ENCODE measurements at places on chromosomes 1 and 21. TPM values are rescaled to one million over a fixed set of nuclear protein-coding genes. Genes with fewer than 3 reads are reported as not detected.

DNA sequence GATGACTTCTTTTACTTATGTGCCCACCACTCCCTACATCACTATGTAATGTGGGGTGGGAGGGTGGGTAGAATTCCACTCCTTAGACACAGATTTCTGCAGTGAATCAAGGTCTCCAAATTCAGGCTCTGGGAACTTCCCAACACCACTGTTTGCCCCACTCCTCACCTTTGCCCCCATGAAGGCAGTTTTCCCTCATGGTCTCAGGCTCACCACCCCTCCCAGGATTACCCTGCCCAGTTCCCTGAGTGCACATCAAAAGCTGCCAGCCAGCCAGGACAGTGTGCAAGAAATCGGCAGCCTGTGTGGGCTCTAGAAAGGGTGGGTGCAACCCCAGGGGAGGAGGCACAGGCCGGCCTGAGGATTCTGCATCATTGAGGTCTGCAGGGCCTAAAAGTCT is 14.8 kb downstream of the NENF start:
- no peak for DNase-seq

The NIBAN1 gene
- total RNA-seq, result 121 TPM

DNA sequence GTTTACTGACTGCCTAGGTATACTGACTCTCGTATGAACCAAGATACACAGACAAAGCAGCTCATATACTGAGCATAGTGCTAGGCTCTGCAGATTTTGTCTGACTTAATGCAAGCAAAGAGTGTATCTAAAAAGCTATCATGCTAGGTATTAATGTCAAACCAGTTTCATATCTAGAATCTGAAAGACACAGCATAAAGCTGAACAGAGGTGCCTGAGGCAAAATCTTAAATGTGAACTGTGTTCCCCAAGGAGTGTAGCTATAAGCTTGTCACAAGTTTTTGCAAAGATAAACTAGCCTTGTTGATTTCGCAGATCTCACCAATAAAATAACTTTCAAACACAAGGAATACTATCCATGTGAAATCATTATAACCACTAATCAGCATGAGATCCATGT is 18.1 kb downstream of the JAK1 start:
- no peak for DNase-seq

DNA sequence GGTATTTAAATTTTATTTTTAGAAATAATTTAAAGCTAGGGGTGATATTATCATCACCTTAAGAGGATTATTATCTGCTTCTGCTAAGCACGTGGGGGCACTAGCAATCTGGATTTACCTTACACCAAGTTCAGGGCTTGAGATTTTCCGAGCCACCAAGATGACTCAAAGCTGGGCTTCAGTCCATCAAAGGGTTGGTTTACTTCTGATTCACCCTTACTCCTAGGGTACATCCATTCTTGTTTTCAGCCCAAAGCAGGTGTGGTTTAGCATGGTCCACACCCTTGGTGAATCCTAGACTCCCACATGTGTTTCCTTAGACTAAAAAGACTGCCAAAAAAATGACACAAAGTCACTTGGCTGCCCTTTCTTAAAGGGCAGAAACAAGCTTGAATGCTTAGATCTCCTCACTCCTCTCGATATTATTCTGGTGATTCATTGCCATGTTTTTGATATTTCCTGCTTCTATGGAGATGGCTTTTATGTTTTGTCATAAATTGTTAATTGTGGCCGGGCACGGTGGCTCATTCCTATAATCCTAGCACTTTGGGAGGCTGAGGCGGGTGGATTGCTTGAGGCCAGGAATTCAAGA is 9.8 kb upstream of the PRSS38 start:
- peak; percentile 96 for DNase-seq

GRCh38 chr1:47709019-47709871 is 271.4 kb downstream of the FOXD2 start:
- no peak for DNase-seq

- DNase-seq, result peak; percentile 47
These were observed 214.2 kb downstream of the RERE start for GRCh38 chr1:8603220-8603616.

DNA sequence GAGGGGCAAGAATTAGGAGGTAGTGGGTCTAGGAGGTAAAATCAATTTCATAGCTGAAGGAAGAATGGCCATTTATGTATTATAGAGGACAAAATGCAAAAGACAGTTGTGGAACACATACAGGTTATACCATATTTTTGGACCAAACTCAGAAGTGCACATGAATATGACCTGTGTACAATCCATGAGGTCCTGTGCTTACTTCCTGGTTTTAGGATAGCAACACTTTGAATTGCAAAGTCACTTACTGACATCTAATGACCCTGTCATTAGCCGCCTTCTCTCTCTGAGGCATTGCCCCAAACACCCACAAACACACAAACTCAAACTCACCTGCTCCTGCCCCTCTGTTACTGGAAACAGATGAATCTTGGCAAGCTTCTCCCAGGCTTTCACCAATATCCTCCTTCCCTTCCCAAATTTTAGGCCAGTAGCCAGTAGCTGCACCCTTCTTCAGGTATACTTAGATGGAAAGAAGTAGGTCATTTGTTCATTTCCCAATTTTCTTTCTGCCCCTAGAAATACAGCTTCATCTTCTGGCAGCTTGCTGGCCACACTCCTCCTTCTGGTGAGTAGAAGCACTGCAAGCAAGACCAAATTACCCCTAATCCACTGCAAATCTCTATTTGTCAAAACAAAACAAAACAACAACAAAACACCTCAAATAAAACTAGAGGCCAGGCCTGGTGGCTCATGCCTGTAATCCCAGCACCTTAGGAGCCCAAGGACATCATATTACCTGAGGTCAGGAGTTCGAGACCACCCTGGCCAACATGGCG is 13.7 kb upstream of the RPL5 start:
- peak; percentile 57 for DNase-seq

DNA sequence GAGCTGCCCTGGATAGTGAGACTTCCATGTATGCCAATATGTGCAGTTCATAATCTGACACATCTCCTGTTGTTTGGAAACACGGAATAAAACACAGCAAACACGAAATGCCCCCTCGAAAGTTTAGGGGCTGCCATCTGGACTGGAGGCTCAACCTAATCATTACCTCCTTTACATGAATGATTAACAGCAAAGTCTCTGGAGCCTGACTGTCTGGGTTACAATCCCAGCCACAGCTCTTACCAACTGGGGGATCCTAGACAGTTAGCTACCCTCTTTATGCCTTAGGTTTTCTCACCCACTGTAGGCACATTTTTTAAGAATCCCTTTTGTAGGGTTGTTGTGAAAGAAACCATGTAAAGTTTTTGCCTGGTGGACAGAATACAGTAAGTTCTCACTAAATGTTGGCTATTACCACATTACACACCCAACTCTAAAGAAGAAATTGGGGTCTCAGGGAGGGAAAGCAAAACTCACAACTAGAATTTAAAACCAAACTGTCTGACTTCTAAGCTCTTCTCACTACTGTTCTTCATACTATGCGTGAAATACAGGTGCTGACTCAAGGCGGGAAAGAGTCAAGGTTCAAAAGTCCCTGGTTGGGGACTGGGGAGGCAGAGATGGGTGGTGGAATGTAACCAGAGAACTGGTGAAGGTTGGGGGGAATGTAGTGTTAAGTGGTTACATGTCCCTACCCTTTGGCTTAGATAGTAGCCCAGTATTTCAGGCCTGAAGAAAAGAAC is 24.2 kb downstream of the CYP4A22 start:
- DNase-seq, result no peak

DNA sequence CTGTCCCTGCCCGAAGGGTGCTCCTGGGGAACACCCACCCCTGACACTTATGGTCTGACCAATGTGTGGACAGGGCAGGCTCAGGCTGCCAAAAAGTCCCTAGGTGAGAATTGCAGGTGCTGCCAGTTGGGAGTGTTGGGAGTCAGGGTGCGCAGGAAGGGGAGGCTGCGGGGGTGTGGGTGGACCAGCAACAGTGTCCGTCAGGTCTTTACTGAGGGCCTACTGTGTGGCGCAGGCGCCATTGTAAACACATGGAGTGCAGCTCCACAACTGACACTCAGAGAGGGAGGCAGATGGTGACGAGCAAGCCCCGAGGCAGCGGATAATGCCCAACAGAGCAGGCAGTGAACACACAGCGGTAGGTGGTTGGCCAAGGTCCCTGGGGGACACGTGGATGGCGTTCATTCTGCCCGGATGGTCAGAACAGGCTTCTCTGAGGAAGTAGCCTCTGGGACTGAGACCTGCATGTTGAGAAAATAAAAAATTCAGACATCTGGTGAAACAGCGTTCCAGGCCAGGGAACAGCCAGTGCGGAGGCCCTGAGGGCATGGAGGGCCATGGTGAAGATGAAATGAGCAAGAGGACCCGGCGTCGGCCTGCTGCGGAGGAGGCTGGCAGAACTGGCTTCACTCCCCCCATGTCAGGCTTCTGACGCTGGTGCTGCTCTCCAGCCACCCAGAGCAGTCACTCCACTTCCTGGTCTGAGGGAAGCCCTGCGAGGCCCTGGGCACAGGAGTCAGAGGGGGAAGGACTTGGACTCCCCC is 136.2 kb upstream of the ZBTB40 start:
- no peak for DNase-seq

The RGS13 gene
- not detected for total RNA-seq

- DNase-seq, result no peak
These were observed 41.9 kb downstream of the MAB21L3 start for GRCh38 chr1:116152950-116153691.

The CAMSAP2 gene
- 57.5 TPM for total RNA-seq

DNA sequence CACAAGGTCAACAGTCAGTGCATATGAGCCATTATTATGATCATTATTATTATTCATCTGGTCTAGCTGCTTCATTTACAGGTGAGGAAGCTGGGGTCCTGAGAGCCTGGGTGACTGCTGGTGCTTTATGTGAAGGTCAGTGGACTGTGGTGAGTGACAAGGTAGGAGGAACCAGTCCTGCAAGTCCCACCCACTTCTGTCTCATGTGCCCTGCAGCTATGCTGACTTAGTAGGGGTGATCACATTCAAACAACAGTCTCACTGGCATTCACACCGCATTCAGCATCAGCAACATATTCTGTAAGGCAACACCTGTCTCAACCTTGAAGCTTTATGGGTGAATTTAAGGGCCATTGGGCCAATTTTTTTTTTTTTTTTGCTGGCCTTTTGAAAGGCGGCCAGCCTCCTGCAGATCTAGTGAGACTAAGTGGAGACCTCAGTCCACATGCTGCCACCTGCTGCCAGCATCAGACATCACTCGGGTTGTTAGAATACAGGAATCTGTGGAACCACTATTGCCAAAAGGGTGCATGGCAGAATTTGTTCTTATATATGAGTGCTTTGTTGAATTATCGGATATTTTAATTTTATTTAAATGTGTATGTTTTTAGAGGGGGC is 59.9 kb upstream of the CACNA1E start:
- peak; percentile 43 for DNase-seq

DNA sequence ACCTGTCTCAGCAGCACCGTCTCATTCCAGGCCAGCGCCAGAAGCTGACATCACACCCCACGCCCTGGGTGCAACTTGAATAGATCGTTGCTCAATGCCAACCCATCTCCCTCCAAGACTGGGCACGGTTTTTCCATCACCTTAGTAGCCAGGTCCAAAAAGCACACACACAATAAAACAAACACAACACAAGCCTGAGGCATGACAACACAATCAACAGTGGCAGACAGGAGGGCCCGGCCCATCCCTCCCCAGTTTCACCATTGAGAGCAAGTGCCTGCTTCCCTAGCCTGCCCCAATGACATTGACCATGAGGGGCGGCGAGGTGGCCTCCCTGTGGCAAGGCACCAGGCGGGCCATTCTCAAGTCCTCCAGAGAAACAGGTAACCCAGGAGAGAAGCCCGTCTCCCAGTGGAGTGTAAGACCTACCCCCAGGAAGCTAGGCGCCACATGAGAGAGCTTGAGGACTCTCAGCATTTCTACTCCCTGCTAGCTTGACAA is 2.7 kb downstream of the IFFO2 start:
- DNase-seq, result no peak

The IQCC gene
- total RNA-seq, result 0.41 TPM

The MPZL1 gene
- 112 TPM for total RNA-seq

The CLIC4 gene
- 571 TPM for total RNA-seq

DNA sequence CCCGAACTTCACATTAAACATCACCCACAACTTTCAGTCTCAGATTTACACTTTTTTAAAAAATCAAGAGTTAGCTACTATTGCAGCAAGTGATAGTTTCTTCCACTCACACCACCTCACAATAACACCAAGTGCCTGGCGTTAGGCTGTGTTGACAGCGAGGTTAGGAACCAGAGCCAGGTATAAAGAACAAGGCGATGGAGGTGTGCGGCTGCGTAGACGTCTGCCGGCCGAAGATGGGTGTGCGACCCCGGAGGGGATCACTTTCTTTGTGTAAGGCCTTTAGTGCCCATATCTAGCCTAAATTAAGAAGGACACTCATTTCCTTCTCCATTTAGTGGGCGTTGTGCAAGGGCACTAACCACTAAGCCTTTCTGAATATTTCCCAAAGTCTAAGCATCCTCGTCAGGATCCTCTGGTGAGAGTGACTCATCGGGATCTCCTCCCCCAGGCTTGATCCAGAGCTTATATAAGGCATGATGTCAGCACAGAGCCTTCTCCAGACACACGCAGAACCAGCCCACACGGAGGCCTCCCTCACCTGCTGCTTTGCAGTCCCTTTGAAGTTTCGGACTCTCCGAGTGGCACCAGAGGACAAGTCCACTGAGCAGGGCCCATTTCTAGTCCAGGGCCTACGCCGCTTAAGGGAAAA is 11.8 kb downstream of the NHLH2 start:
- peak; percentile 80 for DNase-seq

The KRTAP19-3 gene
- total RNA-seq, result not detected

DNA sequence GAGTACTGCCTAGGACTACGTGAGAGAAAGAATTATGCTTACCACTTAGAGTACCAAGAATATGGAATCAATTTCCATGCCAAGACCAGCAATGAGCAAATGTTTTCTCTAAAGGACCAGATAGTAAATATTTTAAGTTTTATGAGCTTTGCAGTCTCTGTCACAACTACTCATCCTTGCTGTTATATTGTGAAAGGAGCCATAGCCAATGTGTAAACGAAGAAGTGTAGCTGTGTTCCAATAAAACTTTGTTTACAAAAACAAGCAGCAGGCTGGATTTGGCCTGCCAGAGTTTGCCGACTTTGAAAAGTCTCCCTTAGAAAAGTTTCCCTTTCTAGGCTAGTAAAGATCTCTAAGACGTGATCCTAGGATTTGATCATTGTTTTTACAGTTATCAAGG is 128.8 kb downstream of the PDE4B start:
- DNase-seq, result no peak

GRCh38 chr1:81936853-81937252 is 136.1 kb downstream of the ADGRL2 start:
- DNase-seq, result no peak

GRCh38 chr1:214990619-214991018 is 91.9 kb upstream of the KCNK2 start:
- peak; percentile 94 for DNase-seq

GRCh38 chr1:25694167-25695007 is 77.8 kb downstream of the MAN1C1 start:
- DNase-seq, result peak; percentile 88

The TMEM200B gene
- total RNA-seq, result 9.5 TPM

GRCh38 chr1:14064649-14065442 is 364.9 kb downstream of the PRDM2 start:
- DNase-seq, result no peak

The IGSF9 gene
- not detected for total RNA-seq

- no peak for DNase-seq
These were observed 41.3 kb upstream of the SLC19A2 start for GRCh38 chr1:169527001-169527400.

Data from fibroblast of the aortic adventitia (primary cell).